ENCODE measurements at places on chromosomes 2 and 18. TPM values are rescaled to one million over a fixed set of nuclear protein-coding genes. Genes with fewer than 3 reads are reported as not detected.

DNA sequence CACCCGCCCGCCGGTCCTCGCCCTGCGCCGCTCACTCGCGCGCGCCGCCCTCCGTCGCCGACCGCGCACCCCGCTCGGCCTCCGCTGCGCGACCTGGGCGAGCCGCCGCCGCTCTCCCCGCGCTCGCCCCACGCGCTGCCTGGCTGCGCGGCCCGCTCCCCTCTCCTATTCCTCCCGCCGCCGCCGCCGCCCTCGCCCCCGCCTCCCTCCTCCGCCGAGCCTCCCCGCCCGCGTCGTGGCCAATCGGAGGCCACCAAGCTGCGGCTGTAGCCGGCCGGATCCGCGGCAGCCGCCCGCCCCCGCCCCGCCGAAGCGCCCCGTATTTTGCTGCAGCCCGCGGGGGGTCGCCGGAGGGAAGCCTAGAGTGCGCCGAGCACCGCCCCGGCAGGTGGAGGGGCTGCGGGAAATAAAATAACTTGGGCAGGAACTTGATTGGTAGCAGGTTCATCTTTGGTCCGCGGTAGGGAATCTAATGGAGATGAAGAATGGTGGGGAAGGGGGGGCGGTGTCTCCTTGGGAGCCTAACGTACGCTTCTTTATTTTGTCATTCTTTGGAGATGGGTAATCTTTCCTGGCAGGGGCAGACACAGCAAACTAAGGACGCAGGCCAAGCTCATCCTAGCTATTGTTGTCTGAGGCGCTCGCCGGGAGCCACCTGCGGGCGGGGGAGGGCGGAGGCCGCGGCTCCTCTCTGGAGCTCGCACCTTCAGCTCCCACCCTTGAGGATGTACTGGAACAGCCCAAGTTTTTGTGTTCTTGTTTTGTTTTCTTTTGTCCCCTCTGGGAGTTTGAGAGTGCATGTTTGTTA is 1.1 kb upstream of the CDH2 start:
- peak; percentile 31 for DNase-seq

GRCh38 chr2:95667480-95667879 is 75.7 kb downstream of the TRIM43 start:
- no peak for DNase-seq

DNA sequence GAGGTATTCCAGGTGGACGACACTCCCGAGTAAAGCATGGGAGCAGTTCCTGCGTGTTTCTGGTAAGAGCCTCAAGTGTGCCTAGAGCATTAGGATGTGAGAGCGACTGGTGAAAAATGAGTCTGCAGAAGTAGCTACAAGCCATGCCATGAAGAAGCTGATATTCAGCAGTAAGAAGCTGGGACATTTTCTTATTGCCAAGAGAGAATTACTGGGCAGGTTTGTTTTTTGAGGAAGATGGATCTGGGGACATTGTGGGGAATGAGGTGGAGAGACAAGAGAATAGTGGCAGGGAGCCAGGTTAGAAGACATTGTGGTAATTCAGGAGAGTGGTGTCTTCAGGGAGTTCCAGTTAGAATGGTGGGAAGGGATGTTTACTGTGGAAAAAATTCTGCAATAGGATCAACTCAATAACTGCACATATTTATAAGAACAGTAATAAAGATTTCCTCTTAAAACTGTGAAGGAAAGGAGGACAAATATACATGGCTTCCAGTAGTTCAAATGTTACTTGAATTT is 38.2 kb downstream of the CRIM1 start:
- no peak for DNase-seq

DNA sequence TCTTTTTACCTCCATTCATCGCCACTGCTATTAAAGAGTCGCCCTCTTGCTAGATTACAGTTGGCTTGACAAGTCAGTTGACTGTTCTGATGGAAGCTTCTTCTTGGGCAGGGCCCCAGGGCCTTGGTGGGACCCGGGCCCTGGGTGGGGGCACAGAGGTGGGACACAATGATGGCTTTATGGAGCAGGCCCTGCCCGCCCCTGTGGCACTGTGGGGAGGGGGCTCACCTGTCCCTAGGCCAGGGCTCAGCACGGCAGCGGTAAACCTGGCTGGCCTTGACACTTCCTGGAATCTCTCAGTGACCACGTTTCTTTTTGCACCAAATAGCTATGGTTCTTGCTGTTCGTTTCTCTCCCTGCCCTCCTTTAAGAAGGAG is 4.9 kb upstream of the HS6ST1 start:
- no peak for DNase-seq

REG3G gene
- not detected for total RNA-seq

MTLN gene
- total RNA-seq = 72.0 TPM
